ENCODE measurements at places on chromosomes 7 and 10.

DNA sequence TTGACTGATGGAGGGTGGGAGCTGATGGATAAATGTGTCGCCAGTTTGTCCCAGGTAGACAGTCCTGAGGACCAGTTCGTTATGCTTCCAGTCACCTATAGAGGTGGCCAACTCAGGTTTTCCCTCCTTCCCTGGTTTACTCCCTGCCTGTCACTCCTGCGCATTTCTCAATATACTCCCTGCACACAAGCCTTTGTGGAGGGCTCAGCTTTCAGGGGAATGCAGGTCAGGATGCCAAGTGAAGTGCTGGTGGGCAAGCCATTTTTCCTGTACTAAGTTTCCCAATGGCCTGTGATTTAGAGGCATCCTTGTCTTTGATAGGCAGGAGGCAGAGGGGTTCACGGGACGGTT is 473.5 kb upstream of the ZMIZ1 start:
- DNase-seq: no peak

DNA sequence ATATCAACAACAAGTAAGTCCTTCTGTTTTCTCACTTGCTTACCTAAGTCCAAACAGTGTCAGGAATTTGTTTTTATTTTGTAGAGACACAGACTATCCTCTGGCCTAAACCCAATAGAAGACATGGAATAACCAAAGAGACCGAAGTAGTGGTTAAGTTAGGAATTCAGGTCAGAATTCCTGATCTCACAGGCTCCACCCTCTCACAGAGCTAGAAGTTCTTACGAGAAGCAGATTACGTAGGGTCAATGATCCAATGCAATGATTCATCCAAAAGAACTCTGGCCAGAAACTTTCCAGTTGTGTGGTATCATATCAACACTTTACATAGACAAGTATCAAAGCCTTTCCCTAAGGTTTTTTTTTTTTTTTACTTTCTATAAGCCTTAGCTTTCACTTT is 73.8 kb downstream of the IQUB start:
- peak; percentile 5 for DNase-seq

- no peak for DNase-seq
Measured at GRCh38 chr7:13848681-13849131, 140.8 kb downstream of the ETV1 start.

GRCh38 chr7:130441408-130441869 is 623 bp upstream of the CEP41 start:
- DNase-seq: peak; percentile 3

DNA sequence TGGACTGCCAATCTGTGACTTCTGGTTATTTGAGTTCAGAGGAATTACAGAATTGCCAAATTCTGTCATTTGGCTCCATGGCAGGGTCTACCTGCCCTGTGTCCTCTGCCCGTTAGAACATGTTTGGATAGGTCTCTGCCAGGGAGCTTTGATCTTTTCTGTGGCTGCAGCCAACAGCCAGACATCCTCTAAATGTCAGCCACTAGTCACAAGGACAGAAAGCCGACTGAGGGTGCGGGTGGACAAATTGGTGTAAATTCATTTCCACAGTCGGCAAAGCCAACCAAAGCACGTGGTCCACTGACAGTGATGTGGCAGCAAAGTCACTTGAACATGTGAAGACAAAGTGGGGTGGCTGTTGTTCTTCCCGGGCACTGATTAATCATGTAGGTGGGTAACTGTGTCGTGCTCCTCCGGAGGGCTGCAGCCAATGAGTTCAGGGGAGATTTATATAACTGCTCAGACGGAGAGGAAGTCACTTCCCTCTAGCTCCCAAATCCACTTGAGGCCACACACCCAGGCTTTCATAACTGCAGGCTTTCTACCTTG is 26.7 kb upstream of the CAMK1D start:
- DNase-seq: no peak

GRCh38 chr7:28580665-28581064 is 168.3 kb downstream of the CREB5 start:
- DNase-seq: no peak

- no peak for DNase-seq
Measured at GRCh38 chr10:24417053-24417452, 208.1 kb downstream of the KIAA1217 start.

DNA sequence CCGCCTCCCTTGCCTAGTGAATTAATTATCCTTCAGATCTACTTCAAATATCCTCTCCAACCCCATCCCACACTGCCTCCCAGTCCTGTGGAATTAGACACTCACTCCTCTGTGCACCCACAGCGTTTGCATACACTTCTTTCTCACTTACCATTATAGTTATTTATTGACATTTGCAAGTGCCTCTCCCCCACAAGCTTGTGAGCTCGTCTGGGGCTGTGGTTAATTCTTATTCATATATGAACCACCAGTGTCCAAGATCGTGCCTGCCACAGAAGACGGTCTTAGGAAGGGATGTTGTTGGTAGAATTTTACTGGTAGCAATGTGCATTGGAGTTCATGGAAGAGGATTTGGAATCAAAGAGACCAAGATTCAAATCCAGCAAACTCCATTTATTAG is 68.1 kb upstream of the AOAH start:
- no peak for DNase-seq

DNA sequence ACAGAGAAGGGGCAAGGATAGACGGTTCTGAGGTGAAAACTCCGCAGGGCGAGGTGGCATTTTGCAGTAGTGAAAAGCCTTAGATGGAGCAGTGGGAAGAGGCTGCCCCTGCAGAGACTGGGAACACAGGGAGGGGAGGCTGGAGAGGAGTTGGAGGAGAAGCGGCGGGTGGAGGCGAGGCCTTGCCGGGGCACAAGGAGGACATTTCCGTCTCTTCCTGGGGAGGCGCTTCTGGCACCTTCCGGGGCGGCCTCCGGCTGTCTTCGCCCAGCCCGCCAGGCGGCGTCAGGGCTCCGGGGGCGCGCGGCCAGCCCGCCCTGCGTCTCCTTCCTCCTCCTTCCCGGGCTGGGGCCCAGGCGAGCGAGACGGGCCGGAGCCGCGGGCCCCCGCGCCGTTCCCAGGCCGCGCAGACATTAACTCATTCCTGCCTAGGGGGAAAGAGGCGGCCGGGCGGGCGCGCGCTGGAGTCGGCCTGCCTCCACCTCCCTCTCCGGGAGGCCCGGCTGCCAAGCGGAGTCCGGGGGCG is 42.7 kb downstream of the LDB3 start:
- DNase-seq: peak; percentile 96

DNA sequence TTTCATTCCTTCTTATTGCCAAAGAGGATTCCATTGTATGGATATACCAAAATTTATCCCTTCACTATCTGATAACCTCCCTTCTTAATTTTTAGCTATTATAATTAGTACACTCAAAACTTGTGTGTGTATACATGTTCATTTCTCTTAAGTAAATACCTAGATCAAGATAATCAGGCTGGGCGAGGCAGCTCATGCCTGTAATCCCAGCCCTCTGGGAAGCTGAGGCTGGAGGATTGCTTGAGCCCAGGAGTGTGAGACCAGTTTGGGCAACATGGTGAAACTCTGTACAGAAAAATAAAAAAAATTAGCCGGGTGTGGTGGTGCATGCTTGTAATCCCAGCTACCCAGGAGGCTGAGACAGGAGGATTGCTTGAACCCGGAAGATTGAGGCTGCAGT is 15.8 kb upstream of the ACHE start:
- no peak for DNase-seq

GRCh38 chr7:142774826-142775225 is 4.1 kb downstream of the PRSS2 start:
- no peak for DNase-seq

DNA sequence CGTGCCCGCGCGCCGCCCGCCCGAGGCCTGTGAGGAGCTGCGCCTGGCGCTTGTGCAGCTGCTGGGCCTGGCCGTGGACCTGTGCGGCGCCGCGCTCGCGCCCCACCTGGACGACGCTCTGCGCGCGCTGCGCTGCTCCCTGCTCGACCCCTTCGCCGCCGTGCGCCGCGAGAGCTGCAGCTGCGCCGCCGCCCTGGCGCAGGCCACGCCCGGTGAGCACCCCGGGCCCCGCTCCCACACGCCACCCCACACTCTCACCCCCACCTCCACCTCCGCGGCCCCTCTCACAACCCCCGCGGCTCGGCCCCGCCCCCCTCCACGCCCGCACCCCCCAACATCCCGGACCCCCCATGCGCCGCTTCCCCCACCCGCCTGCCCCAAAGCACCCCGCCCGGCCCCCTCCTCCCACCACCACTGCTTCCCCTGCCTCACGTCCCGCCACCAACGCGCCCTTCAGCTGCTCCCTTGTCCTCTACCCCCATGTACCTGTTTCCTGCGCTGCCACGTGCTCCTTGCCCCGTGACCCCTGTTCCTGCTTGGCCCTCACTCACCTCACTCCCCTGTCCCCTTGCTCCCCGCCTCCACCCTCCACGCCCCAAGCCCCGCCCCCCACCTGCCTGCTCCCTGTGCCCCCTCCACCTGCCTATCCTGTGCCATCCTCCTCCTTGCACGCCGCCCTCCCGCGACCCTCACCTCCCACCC is at the start of gene PRKAR1B:
Gene PRKAR1B (minus strand): TSS at position 178 of the 702 bp plus-strand sequence. CDS start 15,776 bp downstream, outside the sequence.
- no peak for DNase-seq

- DNase-seq: peak; percentile 48
Measured at GRCh38 chr10:121926671-121927317, 1.0 kb downstream of the ATE1 start.

DNA sequence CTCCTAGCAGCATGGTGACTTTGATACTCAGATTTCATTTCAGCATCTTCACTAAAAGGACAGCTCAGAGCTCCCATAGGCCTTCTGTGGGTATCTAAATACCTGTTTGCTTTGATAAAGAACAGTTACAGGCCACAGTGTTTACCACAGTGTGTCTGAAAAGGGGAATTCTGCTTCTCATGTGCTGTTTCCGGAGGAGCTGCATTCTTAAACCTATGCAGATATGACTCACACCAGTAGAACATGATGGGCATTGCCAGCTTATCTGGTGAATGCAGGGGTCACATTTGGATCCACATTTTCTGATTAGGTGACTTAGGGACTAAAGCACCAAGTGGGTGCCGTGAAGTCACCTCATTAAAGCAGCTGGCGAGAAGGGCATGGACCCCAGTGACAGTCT is 52.6 kb downstream of the TRRAP start:
- no peak for DNase-seq

DNA sequence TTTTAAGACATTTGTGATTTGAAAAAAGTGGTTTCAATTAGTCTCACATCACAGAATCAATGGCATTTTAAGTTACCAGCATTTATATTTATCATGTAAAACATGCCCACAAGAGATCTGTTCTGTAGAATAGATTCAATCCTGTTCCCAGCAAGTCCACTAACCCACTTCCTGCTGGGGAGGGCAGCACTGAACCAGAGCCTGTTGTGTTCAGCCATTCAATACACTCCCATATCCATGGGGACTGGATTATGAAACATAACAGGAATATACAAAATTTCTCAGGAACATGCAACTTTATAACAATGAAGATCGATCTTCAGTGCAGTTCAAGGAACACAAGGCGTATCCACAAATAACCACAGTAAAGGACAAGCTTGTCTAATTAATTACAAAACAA is 24.4 kb upstream of the ANK3 start:
- DNase-seq: no peak

- peak; percentile 15 for DNase-seq
Measured at GRCh38 chr7:21261627-21262594, 166.0 kb upstream of the SP4 start.

GRCh38 chr7:30648744-30649540 is 33.3 kb downstream of the CRHR2 start:
- DNase-seq: no peak

- DNase-seq: no peak
Measured at GRCh38 chr7:25456467-25457171, 228.3 kb upstream of the NPVF start.

GRCh38 chr7:86668315-86668714 is 24.6 kb downstream of the GRM3 start:
- DNase-seq: no peak

- no peak for DNase-seq
Measured at GRCh38 chr10:26335574-26336093, 102.5 kb upstream of the APBB1IP start.

DNA sequence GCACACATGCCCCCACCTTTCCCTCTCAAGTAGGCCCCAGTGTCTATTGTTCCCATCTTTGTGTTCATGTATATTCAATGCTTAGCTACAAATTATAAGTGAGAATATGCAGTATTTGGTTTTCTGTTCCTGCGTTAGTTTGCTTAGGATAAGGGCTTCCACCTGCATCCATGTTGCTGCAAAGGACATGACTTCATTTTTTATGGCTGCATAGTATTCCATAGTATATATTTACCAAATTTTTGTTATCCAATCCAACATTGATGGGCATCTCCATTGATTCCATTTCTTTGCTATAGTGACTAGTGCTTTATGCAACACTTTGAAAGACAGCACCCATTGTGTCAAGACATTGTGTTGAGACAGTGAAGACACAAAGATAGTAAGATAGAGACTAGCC is 19.0 kb upstream of the ABCB4 start:
- DNase-seq: no peak

- DNase-seq: no peak
Measured at GRCh38 chr7:79730971-79731370, 277.5 kb upstream of the MAGI2 start.

- peak; percentile 51 for DNase-seq
Measured at GRCh38 chr10:69222157-69223027, 2.3 kb downstream of the HKDC1 start.

GRCh38 chr7:12089951-12090756 is 120.9 kb upstream of the TMEM106B start:
- DNase-seq: no peak
